ENCODE measurements at places on chromosomes 11 and 22. TPM values are rescaled to one million over a fixed set of nuclear protein-coding genes. Genes with fewer than 3 reads are reported as not detected.

The SESN3 gene
- total RNA-seq, result 165 TPM

The DEFB131B gene
- not detected for total RNA-seq

The APOBEC3B gene
- total RNA-seq, result not detected

The APOA5 gene
- not detected for total RNA-seq

All from cerebellum (tissue), 4 donors.